ENCODE measurements at places on chromosomes 4 and X.

- no peak for DNase-seq
These were observed 19.5 kb downstream of the COMMD8 start for GRCh38 chr4:47444031-47444430.

DNA sequence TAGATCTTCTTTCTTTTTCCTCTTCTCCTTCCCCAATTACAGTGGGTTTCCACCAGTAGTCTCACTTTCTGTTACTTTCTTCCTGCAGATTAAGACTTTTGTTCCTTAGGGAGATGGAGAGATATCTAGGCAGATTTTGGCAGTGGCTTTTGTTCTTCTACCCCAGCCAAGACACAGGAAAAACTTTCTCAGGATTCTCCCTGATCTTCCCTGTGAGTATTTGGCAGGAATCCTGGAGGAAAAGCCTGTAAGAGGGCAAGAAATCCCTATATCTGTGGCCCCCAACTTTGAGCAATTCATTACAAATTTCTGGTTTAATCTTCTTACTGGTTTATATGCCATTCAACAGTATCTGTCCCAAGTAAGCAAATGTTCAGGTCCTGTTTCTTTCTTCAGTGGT lies 21.9 kb downstream of the SLC9A7 start:
- no peak for DNase-seq

DNA sequence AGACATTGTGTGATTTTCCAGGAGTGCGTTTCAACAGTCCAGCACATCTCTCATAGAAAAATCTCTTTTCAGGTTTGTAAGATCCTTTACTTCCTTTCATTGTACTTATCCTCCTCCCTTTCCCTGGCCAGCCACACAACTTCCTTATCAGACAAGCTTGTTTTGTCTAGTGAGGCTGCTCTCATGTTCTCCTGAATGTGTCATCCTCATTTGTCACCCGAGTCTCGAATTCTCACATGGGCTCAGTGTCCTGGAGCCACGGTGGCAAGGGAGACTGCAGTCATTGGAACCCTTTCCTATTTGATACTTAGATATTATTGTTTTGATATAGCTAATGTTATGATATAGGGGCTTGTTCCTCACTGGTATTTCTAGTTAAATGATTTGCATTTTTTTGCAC lies 16.9 kb downstream of the SYNPO2 start:
- DNase-seq: no peak

DNA sequence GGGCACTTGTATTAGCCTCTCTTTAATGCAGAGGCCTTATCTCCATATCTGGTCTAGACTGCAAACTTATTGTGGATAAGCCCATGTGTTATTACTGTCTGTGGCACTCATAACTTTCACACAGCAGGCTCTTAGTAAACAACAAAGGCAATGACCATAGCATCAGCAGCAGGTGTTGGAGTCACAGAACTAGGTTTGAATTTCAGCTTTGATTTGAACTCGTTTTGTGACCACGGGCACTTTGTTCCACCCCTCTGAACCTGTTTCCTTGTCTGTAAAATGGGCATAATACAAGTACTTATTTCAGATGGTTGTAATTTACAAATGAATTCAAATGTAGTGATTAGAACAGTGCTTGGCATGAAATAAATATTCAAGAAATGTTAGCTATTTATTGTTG lies 121.8 kb upstream of the C1GALT1C1 start:
- no peak for DNase-seq

- no peak for DNase-seq
These were observed 29.8 kb upstream of the RELL1 start for GRCh38 chr4:37715889-37716402.

GRCh38 chrX:10178866-10179463 lies 22.2 kb downstream of the CLCN4 start:
- no peak for DNase-seq

DNA sequence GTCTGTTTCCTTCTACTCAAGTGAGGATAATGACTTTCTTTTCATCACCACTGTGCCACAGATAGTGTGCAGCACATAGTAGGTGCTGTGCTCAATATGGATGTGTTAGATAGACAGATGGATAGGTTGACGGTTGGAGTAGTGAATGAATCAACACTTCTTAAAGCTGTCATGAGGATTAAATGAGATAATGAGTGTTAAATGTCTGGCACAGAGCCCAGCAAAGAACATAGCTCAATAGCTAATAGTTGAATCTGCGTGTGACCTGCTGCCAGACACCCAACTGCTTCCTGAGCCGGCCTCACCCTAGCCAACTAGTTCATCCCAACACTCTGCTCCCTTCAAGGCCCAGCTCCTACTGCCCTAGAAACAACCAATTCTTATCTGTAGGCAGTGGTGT lies 67.7 kb upstream of the PJA1 start:
- no peak for DNase-seq

- DNase-seq: no peak
These were observed 40.5 kb downstream of the HAND2 start for GRCh38 chr4:173489514-173489913.

DNA sequence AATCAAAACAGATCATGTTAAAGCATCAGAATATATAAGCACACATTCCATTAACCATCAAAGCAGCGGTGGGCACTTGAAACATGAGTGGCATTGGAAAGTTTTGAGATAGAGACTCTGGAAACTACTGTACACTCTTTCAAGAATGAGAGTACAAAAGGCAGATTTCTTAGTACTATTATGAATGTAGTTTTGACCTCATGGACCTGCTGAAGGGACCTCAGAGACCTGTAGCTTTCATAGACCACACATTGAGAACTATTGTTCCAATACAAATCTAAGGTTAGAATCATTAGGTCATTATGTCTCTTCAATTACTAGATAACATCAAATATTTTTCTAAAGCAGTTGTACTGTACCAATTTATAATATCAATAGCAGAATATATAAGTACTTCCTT lies 283.6 kb downstream of the RPA4 start:
- no peak for DNase-seq

DNA sequence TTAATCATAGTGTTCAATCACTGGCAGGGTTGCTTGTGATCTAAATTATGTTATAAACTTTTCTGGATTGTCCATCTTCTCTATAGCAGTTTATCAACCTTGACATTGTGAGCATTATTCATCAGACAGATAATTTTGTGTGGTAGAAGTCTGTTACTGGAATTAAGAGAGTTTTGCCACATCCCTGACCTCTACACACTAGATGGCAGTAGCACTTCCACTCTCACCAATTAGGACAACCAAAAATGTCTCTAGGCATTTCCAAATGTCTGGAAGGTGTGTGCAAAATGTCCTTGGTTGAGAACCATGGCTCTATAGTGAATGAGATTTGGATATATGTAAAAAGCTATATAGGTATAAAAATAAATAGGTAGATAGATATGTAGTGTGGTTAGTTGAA lies 324.1 kb upstream of the FAM47C start:
- no peak for DNase-seq

GRCh38 chr4:138299881-138300280 lies 57.7 kb upstream of the SLC7A11 start:
- DNase-seq: no peak

DNA sequence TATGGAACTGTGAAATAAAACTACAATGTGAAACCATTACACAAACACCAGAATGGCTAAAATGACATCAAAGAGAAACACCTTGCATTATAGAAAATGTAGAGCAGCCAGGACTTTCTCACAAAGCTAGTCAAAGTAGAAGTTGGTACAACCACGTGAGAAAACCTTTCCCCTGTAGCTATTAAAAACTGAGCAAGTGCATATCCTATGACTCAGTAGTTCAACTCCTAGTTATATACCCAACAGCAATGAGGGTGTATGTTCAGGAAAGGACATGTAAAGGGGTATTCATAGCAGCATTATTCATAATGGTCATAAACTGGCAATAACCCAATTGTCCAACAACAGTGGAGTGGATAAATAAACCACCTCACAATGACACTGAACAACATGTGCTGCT lies 177.5 kb upstream of the NUDT10 start:
- no peak for DNase-seq

Data from C1 segment of cervical spinal cord (tissue), 14 donors.